Right ventricle myocardium superior (tissue), 1 donor: ENCODE measurements at places on chromosomes 4 and X. TPM values are rescaled to one million over a fixed set of nuclear protein-coding genes. Genes with fewer than 3 reads are reported as not detected.

Gene GPRASP1
- total RNA-seq: 3.8 TPM

Gene ACE2
- total RNA-seq: 13.3 TPM

Gene MID1
- 7.3 TPM for total RNA-seq

Gene CT45A1
- not detected for total RNA-seq

Gene TDO2
- not detected for total RNA-seq

Gene TMEM192
- 15.8 TPM for total RNA-seq

Gene PRDM5
- 8.0 TPM for total RNA-seq

Gene FAM149A
- 14.6 TPM for total RNA-seq

Gene SYTL4
- 3.7 TPM for total RNA-seq

Gene TKTL2
- not detected for total RNA-seq

Gene MUC7
- not detected for total RNA-seq

Gene TLR8
- total RNA-seq: 1.1 TPM

Gene MAOA
- total RNA-seq: 116 TPM

Gene DSPP
- not detected for total RNA-seq

Gene SPIN4
- 0.70 TPM for total RNA-seq

Gene GPR173
- 0.67 TPM for total RNA-seq

Gene GPC3
- 6.7 TPM for total RNA-seq

Gene ATP8A1
- total RNA-seq: 19.3 TPM

Gene BLOC1S4
- 6.0 TPM for total RNA-seq

Gene TFDP3
- not detected for total RNA-seq

Gene ITGB1BP2
- 104 TPM for total RNA-seq

Gene PRR32
- 0.30 TPM for total RNA-seq

Gene KCTD8
- total RNA-seq: 0.08 TPM

Gene ARL9
- not detected for total RNA-seq

Gene GLRA3
- total RNA-seq: not detected

Gene GALNTL6
- total RNA-seq: not detected

Gene TRPC5OS
- not detected for total RNA-seq

Gene CT45A3
- not detected for total RNA-seq

Gene TLR10
- total RNA-seq: not detected

Gene FAM156B
- total RNA-seq: 5.6 TPM

Gene MAGEB17
- total RNA-seq: not detected

Gene TMA16
- total RNA-seq: 10.7 TPM

Gene USP17L20
- total RNA-seq: not detected

Gene SLC25A53
- total RNA-seq: 11.9 TPM

Gene PABPC1L2A
- not detected for total RNA-seq

Gene ANKRD37
- total RNA-seq: 22.1 TPM

Gene DDX3X
- total RNA-seq: 128 TPM

Gene CYBB
- total RNA-seq: 28.8 TPM

Gene XKRX
- not detected for total RNA-seq

Gene CFP
- 2.6 TPM for total RNA-seq

Gene ARHGEF38
- total RNA-seq: not detected

Gene SRPX
- 36.1 TPM for total RNA-seq

Gene MXD4
- total RNA-seq: 31.5 TPM

Gene ATP1B4
- not detected for total RNA-seq

Gene RXFP1
- total RNA-seq: not detected
